Urinary bladder (tissue), 4 donors: ENCODE measurements at places on chromosomes 4 and X.

DNA sequence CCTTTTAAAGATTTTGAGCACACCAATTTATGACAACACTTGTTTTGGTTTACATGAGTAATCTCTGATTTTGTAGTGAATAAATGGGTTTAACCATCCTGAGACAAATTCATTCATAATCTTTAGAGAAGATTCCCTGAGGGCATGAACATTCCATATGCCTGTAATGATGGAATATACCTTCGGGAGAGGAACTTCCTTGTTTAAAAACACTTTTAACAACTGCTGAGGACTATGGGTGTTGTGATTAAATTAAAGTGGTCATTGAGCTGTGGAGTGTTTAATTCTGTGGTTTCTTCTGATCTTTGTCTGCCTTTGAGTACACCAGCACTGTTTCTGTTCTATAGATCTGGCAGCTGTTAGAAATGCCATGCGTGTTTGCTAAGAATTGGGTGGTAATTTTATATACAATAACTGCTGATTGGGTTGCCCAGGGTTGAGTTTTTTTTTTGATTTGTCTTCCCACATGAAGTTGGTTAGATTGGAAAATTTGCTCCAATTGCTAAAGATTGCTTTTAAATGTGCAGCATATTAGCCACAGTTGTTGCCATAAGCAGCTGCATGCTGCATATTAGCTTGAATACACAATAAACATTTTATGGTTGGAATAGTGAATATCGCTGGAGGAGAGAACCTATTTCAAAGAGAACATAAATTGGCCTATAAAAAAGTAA lies 86.8 kb downstream of the DCLK2 start:
- no peak for DNase-seq

GRCh38 chr4:38106886-38107514 lies 146.8 kb downstream of the PTTG2 start:
- DNase-seq: no peak

GRCh38 chr4:123701131-123701575 lies 304.6 kb downstream of the SPRY1 start:
- DNase-seq: no peak

- no peak for DNase-seq
These were observed 328.2 kb upstream of the NR3C2 start for GRCh38 chr4:148770377-148770776.

DNA sequence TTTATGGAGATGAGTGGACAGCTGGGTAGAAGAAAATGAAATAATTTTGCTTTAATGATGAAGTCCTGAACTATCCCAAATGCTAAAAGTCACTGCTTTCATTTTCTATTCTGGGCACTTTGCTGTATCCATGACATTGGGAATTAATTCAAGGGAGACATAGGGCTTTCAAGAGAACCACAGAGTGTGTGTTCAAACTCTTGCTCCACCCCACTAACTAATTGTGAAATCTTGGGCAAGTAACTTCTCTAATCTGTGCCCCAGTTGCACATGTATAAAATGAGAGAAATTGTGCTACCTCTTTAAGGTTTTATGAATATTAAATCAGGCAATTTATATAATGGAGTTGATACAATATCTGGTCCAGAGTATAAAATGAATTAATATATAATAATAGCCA lies 1422.0 kb downstream of the ADGRL3 start:
- DNase-seq: no peak

- no peak for DNase-seq
These were observed 23.9 kb upstream of the TMSB4X start for GRCh38 chrX:12950851-12951594.

GRCh38 chr4:112557676-112558411 lies 41.9 kb upstream of the NEUROG2 start:
- no peak for DNase-seq

DNA sequence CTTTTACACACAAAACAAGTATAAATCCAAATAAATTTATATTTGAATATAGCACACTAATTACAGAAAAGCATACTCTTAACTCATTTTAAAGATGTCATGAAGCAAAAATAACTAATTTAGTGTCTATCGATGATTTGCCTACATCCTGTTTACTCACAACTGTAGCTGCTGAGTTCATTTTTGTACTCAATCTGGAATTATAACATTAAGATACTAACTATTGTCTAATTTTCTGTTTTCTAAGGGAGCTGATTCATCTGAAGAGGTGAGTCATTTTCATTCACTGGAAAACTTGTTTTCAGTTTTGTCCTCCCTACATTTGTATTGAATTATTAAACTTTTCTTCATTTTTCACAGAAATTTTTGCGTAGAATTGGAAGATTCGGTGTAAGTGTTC lies 3.7 kb downstream of the STATH start:
- DNase-seq: no peak

DNA sequence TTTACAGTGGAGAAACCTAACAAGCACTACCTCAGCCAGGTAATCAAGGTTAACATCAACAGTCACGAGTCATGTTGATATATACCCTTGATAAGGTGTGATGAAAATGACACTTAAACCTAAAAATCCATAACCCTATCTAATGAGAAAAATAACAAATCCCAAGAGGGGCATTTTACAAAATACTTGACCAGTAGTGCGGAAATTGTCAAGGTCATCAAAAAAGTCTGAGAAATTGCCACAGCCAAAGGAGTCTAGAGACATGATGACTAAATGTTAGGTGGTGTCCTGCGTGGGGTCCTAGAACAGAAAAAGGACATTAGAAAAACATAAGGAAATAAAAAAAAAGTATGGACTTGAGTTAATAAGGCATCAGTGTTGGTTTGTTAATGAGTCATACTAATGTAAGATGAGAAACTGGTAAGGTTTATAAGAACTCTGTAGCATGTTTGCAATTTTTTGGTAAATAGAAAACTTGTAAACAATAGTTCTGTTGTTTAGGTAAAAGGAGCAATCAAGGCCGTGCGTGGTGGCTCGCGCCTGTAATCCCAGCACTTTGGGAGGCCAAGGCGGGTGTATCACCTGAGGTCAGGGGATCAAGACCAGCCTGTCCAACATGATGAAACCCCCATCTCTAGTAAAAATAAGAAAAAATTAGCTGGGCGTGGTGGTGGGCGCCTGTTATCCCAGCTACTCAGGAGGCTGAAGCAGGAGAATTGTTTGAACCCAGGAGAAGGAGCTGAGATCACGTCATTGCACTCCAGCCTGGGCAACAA lies 2.9 kb downstream of the RPL36A start:
- DNase-seq: no peak

DNA sequence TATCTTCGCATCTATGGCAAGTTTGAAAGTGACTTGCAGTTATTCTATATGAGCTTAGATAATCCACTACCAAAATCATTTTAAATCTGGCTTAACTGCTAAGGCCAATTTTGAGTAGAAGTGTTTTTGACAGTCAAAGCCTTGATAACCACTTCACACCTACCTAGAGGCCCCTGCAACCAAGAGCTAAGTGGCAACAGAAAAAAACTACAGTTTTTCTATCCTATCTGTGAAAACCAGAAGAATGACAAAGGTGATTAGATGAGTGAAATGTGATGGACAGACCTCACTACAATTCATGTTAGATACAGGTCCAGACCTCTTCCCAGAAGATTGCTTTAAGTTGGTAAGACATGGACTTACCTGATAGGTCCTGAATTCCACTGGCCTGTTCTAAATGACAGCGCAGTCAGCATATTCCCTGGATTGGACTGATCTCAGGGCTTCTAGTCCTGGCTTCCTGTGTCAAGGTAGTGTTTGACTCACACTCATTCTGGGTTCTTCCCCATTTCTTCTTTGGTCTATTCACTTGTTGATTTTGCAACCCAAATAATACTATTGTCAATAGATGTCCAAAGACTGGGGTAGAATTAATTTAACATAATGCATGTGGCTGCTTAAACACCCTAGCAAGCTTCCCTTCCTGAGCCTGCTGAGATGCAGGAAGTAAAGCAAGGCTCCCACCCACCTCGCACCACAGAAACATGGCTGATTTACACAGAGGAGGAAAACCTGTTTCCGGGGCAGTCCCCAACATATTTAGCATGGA lies 65.1 kb downstream of the PPP3CA start:
- no peak for DNase-seq
